ENCODE measurements at places on chromosomes 2 and 18.
A peak's percentile ranks its signal among the peaks of the same experiment; 100 is the strongest.

DNA sequence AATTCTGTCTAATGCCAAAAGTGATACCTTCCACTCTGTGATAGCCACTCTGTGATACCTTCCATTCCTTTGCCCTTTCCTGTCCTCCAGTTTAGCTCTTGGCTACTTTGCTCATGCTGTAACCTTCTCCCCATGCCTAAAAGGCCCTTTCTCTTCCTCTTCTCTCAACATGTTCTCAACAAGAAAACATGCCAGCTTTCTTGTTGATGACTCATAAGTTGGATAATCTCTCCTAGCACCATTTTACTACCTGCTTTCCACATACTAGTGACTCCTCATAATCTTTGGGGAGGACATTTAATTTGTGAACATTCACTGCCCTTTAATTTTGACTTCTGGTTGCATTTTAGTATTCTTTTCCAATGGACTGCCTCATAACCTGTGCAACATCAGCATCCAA lies 55.9 kb upstream of the NT5C1B start:
- DNase-seq: no peak

GRCh38 chr2:120917886-120918285 lies 182.2 kb downstream of the GLI2 start:
- DNase-seq: peak; percentile 62

DNA sequence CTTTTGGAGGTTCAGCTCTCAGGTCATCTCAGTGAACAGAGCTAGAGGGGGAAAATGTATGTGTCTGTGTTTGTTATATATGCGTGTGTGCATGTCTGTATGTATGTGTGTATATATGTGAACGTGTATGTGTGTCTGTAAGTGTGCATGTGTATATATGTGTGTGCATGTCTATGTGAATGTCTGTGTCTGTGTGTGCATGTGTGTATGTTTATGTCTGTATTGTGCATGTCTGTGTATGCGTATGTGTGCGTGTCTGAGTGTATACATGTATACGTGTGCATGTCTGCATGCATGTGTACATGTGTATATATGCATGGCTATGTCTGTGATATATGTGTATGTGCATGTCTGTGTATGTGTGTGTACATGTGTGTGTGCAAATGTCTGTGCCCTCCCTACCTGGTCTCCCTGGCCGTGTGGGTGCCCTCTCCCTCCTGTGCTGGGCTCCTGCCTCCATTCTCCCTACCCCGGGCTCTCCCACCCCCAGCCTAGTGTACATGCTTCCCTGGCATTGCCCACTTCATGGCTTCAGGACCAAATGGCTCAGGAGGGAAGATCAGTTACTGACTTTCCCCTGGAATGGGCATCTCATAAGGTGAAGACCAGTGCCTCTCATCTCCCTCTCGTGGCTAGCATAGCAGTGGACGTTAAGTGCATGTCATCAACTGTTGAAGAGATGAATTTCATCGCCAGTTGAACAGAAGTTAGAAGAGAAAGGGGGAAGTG lies 49.9 kb downstream of the TRAF3IP1 start:
- DNase-seq: no peak

DNA sequence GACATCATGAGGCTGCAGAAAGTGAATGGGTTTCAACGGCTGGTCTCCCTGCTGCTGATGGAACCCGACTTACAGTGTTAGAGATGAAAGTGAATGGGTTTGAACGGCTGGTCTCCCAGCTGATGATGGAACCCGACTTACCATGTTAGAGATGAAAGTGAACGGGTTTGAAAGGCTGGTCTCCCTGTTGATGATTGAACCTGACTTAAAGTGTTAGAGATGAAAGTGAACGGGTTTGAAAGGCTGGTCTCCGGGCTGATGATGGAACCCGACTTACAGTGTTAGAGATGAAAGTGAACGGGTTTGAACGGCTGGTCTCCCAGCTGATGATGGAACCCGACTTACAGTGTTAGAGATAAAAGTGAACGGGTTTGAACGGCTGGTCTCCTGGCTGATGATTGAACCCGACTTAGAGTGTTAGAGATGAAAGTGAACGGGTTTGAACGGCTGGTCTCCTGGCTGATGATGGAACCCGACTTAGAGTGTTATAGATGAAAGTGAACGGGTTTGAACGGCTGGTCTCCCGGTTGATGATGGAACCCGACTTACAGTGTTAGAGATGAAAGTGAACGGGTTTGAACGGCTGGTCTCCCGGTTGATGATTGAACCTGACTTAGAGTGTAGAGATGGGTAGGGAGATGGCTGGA lies 76.1 kb upstream of the ALKAL2 start:
- DNase-seq: no peak

DNA sequence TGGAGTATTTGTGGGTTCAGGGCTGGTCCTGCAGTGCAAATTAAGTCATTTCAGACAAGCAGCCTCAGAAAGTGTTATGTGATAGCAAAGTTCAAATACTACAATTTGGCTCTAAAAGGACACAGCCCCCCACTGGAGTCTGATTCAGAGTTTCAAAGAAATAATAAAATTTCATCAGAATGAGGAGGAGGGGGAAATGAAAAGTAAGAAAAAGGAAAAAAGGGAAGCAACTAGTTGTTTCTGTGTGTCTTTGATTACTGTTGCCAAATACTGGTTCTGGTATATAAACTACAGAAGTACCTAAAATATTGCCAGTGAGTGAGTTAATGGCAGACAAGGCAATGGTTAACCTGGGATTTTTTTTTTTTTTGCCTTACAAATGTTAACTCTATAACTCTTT lies 773.9 kb downstream of the BCL11A start:
- no peak for DNase-seq

GRCh38 chr2:198913394-198914152 lies 544.2 kb downstream of the SATB2 start:
- DNase-seq: no peak

GRCh38 chr2:30670453-30670852 lies 136.8 kb downstream of the CAPN13 start:
- no peak for DNase-seq

GRCh38 chr2:226077841-226078240 lies 678.3 kb downstream of the NYAP2 start:
- no peak for DNase-seq

DNA sequence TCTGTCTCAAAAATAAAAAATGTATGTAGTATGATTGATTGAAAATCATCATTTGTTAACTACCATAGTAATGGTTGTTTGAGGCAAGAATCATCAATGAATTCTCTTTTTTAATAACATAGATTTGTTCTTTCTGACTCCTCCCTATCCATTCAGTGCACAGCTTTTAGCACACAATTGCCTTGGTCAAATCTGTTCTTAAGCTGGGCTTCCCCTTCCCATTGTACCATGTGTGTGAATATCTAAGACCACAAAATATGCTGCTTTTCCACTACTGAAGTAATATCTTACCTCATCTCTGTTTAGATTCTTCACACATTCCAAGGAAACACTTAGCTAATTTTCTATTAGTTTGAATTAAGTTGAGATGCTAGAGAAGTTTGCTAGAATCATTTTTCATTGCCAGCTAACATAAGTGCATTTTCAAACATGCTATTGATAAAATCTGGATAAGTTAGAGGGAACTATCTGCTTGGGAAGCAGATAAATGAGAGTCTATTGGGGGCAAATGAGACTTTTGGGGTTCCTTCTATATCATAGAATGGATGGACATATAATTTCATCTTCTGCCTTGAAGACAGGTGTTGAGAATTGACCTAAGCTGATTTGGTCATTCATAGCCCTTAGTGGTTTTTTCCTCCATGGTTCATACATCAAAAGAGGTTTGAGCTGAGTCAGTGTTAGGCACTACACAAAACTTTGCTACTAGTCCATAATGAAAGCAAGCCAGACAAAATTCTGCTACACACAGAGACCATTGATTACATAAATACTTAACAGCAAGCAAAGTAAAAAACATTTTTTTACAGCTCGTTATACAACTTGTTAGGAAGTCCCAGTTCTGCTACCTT lies 231.9 kb downstream of the PLCL1 start:
- no peak for DNase-seq

DNA sequence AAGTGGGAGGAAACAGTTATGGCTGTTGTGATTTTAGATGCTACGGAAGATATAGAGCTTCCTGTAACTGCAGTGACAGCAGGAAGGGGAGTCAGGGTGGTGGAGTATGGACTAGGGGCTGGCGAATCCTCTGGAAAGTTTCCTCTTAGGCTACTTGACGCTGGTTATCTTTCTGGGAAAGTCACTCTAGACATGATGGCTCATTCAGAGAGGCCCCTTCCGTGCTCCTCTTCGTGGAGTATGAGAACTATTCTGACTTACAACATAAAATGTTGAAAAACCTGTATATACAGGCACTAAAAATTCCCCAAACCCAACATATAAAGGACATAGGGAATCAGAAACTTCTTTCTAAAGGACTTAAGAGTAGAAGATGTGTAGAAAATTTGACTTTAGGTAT lies 78.8 kb downstream of the C18orf54 start:
- no peak for DNase-seq

- no peak for DNase-seq
These were observed 93.7 kb downstream of the TPGS2 start for GRCh38 chr18:36735130-36735529.

- no peak for DNase-seq
These were observed 163.4 kb downstream of the INHBB start for GRCh38 chr2:120509213-120509815.
